Activated naive CD4-positive, alpha-beta T cell (primary cell): ENCODE measurements at places on chromosomes 3 and 15.

GRCh38 chr3:71709908-71710511 is 15.2 kb downstream of the EIF4E3 start:
- DNase-seq, result no peak

GRCh38 chr3:48798998-48799397 is 48.7 kb downstream of the PRKAR2A start:
- DNase-seq, result no peak

DNA sequence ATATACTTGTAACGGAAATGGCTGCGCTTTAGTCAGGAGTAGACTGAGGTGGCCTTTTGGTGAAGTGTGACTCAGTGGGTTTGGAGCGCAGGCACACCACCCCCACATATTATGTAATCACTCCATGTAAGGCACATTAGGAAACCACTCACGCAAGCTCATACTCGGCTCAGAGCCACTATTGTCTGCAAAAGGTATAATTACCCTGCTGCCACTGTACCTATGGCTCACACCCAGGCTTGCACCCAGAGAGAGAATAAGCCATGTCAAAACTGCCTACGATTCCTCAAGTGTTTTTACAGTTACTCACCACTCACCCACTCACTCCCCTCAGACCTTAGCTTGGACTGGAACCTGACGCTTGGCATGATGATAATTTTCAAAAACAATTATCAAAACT is 611.9 kb upstream of the CCDC54 start:
- DNase-seq, result no peak

DNA sequence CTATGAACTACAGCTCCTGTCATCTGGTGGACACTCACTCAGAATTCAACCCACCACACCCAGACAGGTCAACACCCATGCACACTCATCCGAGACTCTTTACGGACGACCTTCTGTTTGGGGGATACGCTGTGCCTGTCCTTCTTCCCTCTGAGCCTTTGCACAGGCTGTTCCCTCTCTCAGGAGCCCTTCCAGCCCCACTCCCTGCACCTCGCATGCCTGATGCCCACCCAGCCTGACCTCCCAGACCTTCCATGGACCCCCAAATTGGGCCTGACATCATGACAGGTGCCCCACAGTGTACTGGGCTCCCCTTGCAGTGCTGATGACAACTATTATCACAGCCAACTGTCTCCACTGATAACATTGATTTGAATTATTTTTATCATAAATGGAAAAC is 135.8 kb downstream of the NSMCE3 start:
- DNase-seq, result no peak

DNA sequence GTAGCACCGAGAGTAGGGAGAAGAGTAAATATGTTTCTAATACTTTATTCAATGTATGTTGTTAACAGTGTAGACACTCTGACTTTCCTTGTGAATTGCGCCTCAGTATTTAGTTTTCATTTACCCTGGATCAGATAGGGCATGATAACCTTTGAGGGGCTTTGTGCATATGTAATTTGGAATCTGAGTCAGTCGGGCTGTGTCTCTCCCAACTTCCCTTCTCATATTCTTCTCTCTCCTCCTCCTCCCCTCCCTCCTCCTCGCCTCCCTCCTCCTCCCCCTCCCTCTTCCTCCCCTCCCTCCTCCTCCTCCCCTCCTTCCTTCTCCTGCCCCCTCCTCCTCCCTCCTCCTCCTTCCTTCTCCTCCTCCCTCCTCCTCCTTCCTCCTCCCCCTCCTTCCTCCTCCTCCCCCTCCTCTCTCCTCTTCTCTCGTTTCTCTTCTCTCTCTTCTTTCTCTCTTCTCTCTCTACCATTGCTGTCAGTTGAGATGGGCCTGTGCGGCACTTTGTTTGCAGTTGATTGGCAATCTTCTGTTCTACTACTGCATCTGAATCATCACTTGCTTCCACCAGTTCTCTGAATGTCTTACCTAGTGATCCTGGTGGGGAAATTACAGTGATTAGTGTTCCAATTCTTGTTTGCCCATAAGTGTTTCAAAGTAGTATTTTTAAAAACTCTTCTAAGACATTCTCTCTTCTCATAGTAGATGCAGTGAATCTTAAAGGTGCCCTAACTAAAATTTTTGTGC is 162.3 kb downstream of the PGPEP1L start:
- DNase-seq, result no peak

- DNase-seq, result no peak
These were observed 56.2 kb upstream of the LEKR1 start for GRCh38 chr3:156769721-156770654.

DNA sequence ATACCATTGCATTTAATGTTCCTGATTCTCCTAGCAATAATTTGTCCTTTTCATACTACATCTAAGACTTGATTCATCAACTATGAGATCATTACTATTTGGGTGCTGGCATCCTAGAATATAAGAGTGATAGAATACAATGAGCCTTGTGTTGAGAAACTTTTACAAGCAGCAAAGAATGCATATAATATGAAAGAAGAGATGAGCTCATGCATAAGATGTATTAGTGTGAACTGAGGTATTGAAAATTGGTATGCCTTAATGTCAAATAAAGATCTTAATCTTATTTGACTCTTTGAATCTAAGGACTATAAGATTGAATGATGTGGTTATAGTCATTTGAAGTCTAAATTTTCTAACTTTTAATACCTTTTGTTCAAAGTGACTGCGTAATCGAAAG is 220.0 kb upstream of the ARHGEF26 start:
- DNase-seq, result no peak

- no peak for DNase-seq
These were observed 58.5 kb upstream of the SLC24A5 start for GRCh38 chr15:48062148-48062872.

DNA sequence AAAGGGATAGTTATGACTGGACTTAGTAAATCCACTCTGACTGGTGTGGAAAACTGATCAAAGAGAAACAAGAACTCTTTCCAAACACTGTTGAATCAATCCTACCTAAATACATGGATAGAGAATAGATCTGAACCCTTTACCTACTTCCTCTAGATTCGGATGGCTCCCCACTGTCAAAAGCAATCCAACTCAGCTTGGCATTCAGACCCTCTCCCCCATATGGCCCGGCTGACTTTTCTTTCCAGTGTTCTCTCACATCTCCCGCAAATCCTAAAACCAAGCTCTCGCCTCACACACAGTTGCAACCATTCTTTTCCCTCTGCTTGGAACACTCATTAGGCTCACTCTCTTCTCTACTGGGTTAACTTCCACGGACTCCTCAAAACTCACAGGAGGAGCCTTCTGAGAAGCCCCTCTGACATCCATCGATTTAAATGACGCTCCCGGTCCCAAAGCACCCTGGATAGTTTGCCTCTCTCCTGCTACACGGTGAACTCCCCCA is 639 bp downstream of the SPICE1 start:
- DNase-seq, result no peak

GRCh38 chr3:37417297-37418082 is 243.1 kb upstream of the LRRFIP2 start:
- DNase-seq, result no peak

DNA sequence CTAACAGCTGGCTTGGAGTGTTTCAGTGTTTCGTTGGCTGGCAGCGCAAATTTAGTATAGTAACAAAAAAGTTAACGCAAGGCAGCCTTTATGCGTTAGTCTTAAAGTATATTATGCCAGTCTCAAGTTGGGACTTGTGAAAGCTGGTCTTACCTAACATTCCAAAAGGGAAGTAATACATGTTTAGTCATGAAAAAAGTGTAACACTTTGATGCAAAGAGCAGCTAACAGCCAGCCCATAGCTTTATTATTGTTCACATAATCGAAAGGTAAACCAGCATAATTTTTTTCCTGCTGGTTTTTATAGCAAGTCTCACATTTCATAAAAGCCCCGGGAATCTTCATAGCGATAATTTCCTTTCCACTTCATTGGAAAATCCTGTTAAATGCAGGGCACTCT is 2.4 kb upstream of the GPR87 start:
- DNase-seq, result no peak

GRCh38 chr15:45184562-45185041 is 3.2 kb downstream of the SHF start:
- DNase-seq, result no peak

DNA sequence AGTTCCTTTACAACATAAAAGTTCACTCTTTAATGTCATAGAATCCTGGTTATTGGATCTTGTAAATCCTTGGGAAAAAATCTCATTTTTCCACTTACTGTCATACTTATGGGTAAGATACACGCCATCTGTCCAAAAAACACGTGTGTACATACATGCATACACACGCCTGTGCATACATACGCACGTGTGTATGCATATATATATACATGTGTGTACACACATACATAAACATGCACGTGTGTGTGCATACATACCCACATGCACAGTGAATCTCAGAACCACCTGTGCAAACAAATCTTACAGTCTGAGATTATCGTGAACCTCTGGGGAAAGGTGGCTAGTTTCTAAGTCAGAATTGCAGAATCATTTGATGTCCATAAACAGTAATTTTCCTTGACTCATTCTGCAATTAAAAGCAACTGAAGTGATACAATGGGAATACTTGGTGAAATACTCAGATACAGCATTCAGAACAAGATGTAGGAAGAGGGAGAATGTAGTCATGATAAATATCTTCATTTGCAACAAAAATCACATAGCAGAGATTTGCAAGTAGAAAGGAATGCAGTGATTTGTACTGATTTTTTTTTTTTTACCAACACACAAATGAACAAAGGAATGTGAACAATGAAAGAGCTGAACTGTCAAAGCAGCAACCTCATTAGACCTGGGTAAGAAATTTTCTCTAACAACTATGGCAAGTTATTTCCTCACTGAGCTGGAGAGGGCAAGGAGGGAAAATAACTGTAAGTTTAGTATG is 160.6 kb upstream of the POU1F1 start:
- DNase-seq, result no peak

- DNase-seq, result no peak
These were observed 135.1 kb downstream of the ATP10A start for GRCh38 chr15:25727867-25728600.

DNA sequence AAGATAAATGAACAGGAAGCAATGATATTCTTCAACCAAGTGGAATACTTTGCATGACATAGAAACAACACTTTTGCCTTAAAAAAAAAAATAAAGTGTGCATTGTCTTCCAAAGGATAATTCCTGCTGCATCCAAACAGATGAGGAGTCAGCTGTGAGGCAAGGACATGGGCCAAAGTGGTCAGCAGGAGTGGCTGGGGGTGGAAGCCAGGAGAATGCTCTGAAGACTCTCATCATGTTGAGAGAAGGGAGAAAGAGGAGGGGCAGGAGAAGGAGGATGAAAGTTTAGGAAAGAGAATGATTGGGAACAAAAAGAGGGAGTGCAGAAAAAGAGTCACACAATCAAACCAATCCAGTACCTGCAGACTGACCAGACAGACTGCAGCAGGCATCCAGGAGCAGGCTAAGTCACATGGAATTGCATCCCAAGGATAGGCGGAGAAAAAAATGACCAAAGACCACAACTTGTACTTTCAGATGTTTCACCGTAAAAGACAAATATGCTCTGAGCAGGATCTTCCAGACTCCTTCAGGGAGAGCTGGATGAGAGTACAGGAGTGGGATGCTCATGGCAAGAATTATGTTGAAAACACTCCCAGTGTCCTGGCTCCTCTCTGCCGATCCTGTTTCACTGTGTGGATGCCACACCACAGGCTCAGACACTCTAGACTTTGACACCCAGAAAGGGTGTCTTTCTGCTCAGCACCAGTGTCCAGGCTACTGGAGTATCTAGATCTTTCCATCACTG is 11.9 kb downstream of the ABI3BP start:
- no peak for DNase-seq

DNA sequence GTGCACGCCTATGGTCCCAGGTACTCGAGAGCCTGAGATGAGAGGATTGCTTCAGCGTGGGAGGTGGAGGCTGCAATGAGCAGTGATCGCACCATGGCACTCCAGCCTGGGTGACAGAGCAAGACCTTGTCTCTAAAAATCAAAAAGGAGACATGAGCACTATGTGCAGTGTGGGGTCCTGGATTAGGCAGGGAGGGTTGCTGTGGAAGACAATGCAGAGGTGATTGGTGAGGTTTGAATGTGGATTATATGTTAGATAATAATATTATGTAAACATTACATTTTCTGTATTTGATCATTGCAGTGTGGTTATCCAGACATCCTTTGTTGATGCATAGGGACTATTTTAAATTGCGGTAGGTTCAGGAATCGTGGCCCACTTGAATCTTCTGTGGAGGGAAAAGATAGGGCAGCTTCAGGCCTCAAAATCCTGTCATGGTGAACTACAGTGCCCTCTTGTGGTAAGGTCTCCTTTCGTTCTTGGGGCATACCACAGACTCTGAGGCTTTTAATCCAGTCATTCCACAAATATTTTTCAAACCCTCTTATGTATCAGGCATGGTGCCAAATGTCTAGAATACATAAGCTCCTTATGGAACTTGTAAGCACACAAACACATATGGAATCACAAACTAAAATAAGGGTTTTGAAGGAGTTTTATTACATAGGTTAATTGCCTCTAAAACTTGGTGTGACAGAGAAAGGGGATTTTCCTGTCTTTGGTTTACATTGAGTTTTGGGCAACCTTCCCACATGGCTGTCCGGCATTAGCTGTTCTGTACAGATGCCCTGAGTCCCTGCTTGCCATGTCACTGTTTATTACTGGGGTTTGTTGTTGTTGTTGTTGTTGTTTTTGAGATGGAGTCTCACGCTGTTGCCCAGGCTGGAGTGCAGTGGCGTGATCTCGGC is 37.7 kb downstream of the GPD1L start:
- DNase-seq, result no peak

DNA sequence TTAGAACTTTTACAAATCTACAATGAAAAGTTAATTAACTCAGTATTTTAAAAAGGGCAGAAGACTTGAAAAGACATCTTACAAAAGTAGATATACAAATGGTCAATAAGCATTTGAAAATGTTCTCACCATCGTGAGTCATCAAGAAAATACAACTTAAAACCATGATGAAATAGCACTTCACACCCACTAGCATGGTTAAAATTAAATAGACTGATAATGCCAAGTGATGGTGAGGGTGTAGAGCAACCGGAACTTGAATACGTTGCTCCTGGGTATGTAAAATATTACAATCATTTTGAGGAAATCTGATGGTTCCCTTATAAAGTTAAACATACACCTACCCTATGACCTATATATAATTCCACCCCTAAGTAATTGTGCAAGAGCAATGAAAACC is 319.8 kb upstream of the UMPS start:
- DNase-seq, result no peak

DNA sequence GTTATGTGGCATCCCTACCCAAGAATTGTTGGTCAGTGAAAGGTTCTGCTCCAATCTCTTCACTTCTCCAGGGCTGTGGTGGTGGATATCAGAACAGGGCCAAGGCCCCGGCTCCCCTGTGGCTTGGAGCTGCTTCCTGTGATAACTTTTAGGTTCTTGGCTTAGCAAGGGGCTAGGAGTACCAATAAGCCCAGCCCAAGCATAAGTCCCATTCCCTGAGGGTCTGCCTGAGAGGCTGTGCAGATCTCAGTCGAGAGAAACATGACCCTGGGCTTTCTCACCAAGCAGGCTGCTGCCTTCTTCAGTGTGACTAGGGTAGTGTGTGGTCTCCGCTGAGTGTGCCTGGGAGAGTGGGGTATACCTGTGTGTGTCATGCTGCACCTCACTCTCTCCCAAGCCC is 7.1 kb downstream of the CLK3 start:
- no peak for DNase-seq

- DNase-seq, result no peak
These were observed 172.4 kb downstream of the OXSM start for GRCh38 chr3:25962255-25962654.
